ENCODE measurements at places on chromosomes 6 and 20.

DNA sequence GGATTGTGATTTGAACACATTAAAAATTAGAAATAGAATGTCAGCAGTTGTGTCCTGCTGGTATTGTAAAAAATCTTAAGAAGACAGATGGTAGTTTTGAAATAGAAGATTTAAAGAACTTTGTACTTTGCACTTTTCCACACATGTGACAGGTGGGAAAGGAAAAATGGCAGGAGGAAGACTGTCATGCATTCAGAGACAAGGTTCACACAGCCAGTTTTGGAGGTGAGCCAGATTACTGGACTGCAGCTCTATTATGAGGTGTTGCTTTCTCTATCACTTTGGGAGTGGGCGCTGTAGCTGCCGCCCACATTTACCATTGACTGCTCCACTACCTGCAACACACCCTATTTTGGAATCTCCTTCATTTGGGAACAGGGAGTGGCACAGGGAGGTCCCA, 12.1 kb upstream of the NDUFAF4 start:
- no peak for DNase-seq

GRCh38 chr6:168666170-168666569, 225.2 kb downstream of the SMOC2 start:
- no peak for DNase-seq

DNA sequence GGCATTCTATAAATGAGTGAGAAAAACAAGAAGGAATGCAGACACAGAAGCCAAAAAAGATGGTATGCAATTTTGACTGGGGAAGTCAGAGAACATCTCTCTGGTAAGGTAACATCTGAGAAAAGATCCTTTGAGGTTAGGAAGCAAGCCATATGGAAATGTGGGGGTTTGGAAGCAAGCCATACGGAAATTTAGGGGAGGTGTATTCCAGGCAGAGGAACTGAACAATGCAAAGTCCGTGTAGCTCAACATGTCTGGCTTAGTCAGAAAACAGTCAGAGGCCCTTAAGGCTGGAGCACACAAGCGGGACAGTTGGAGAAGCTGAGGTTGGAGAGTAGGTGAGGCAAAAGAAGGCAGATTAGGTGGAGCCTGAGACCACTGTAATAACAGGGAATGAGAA, 35.3 kb downstream of the RALGAPA2 start:
- DNase-seq: no peak

DNA sequence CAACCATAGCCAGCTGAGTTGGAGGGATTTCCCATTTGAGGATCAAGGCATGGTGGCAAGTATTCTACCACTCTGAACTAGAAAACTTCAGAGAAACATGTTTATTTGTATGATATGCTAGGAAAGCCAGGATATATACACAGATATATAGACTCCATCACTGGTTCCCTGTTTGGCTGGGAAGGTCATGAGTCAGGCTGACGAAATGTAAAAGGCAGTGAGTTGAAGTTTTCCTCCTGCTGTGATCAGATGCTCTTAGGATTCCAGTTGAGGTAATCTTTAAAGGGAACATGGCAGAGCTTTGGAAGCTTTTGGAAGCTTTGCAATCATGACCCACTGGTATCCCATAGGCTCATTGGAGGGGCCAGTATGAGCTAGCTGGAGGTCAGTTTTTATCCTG, 1369.1 kb downstream of the EPHA7 start:
- DNase-seq: no peak
